ENCODE measurements at places on chromosomes 16 and 17. TPM values are rescaled to one million over a fixed set of nuclear protein-coding genes. Genes with fewer than 3 reads are reported as not detected.

DNA sequence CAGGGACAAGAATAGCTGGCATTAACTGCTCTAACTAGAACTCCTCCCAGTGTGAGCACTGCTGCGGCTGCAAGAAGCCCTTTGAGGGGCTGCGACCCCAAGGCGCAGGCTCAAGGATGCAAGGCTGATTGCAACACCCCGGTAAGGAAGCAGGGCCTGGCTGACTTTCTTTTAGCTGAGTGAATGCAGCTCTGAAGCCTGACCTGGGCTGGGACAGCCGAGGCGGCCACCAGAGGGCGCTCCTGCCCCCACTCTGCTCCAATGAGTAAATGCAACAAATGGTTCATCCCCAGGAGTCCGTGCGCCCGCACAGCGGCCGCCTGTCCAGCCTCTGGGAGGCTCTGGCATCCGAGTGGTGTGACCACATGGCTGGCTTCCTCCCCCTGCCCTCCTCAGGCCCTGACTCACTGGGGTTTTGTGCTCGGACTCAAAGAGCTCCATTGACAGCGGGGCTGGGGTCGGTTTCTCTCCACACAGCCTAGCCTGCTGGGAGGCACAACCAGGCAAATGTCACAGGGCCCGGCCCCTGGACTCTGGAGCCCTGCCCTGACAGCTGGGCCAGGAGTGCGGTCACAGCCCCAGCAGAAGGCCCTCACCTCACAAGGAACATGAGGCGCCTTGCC is at the start of gene SMIM5:
Gene SMIM5, plus strand, starts transcription at position 572 of the 623 bp plus-strand sequence. CDS start 6,768 bp downstream, outside the sequence.
- peak; percentile 35 for DNase-seq

DNA sequence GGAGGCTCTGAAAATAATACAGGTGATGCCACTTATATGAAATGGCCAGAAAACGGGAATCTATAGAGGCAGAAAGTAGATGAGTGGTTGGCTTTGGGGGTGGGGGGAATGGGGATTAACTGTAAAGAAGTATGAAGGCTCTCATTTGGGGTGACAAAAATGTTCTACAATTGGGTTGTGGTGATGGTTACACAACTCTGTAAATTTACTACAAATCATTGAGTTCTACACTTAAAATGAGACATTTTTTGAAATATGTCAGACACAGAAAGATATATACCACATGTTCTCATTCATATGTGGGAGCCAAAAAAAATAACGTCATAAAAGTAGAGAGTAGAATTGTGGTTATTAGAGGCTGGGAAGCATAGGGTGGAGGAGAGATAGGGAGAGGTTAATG is 25.7 kb downstream of the ARHGAP17 start:
- no peak for DNase-seq

GRCh38 chr16:12900156-12900555 is 1.2 kb upstream of the SHISA9 start:
- no peak for DNase-seq

DNA sequence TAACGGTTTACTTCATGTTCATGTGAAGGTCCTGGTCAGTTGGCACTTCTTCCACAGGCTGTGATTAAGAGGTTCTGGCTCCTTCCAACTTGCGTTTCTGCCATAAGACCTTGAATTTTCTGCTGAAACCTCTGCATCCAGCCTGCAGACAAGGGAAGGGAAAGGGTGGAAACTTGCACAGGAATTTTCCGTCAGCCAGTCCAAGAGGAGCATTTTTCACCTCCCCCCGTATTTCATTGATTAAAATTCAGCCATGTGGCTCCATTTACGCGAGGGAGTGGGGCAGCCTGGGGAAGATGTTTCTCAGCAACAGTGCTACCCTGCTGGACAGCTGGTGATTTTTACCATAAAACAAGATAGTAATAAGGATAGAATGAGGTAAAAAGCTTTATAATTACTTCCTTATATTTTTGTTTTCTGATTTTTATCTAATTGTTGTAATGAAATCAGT is 101.5 kb upstream of the SMIM36 start:
- DNase-seq: no peak

- no peak for DNase-seq
Observed at GRCh38 chr16:64830653-64831052, 291.2 kb downstream of the CDH11 start.

DNA sequence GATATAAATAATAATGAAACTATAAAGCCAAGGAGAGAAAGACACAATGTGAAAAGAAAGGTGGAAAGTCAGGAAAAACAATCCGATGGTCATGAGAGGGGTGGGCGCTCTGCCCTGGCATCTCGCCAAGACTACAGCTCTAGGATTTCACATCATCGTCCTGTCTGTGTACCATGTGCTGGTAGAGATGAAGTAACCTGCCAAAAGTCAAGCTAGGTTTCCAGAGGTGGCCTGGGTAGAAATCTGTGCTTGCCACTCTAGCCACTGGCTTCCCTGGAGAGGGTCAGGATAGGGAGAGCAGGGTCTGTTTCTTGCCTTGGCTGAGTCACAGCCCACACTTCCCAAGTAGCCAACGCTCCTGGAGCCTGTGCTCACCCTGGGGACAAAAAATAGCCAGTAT is 31.0 kb upstream of the TRAP1 start:
- DNase-seq: no peak

DNA sequence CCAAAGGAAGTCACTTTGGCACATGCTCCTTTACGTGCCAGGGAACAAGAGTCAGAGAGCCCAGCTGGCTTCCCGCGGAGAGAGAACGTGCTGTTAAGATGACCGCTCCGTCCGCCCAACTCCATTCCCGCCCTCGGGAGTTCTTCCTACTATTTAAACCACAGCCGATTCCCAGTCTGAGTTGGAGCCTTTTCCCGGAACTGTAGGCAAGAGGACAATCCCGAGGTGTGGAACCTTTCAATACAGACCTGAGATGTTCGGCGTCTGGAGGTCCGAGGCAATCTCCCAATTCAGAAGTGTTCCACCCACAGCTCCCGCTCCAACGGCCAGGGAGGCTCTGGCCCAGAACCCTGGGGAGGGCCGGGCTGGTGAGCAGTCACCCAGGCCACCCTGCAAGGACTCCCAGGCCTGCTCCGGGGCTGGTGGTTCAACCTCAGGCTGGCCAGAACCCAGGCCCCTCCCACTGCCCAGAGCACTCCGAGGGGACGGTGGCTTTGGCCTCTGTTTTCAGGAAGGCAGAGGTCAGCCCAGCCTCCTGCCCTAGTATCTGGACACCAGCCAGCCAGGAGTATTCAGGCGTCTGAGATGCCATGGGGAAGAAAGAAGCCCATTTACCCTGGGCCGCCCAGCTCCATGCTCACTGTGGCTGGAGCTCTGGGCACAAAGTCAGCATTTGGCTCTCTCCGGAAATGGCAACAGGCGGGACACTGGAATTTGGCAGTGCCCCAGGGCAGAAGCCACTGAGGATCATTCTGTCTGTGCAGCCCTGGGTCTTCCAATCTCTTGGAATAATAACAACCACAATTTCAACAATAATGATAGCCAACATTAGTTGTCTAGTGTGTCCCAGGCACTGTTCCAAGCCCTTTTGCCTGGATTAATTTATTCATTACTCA is 21.4 kb downstream of the EMP2 start:
- no peak for DNase-seq

DNA sequence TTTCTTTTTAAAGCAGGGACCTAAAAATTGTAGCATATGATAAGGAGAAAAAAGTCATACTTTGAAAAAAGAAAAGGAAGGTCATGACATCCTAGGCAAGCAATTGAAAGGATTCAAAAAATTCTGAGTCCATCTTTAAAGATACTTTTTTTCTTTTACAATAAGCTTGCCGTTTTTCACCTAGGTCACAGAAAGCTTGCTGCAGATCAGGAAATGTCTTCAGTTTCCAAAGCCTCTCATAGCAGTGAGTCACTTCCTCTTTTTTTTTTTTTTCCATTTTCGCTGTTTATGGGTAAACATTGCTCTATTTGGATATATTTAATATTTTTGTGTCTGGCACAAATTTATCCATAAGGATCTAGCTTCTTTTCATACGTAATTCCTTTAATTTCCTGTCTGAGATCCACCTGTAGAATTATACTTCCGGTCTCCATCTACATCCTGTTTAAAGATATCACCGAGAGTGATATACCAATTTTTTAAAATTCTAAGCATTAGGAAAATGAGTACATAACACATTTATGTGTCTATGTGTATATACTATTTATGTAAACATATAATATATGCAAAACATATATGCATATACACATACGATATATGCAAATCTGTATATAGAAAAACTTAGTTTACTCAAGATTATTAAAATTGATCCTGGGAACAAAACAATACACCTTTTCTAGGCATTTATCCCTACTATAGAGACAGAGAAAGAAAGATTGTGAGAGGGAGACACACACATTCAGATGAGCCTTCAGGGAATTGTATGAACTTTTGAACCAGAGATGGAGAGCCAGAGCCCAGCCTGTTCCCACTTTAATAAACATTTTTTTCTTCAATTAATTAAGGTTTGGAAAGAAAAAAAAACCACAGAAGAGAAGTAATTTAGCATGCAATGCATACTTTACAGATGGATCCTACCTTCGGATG is 134.4 kb downstream of the SKAP1 start:
- DNase-seq: peak; percentile 18

FAM171A2 gene
- total RNA-seq: 7.6 TPM

RNF43 gene
- total RNA-seq: 4.7 TPM

Measured in Panc1 (cell line).